Dermis microvascular lymphatic vessel endothelial cell (primary cell): ENCODE measurements at places on chromosomes 12 and 14. TPM values are rescaled to one million over a fixed set of nuclear protein-coding genes. Genes with fewer than 3 reads are reported as not detected.

GRCh38 chr12:41663598-41664265 is 475.6 kb downstream of the PDZRN4 start:
- peak; percentile 18 for DNase-seq

The TSPAN19 gene
- 0.13 TPM in 2 replicates for total RNA-seq

The MIPOL1 gene
- total RNA-seq = 4.3 and 5.1 TPM in 2 replicates

DNA sequence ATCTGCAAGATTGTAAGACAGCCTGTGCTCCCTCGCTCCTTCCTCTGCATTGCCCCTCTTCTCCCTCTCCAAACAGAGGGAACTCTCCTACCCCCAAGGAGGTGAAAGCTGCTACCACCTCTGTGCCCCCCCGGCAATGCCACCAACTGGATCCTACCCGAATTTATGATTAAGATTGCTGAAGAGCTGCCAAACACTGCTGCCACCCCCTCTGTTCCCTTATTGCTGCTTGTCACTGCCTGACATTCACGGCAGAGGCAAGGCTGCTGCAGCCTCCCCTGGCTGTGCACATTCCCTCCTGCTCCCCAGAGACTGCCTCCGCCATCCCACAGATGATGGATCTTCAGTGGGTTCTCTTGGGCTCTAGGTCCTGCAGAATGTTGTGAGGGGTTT is 37.4 kb downstream of the DAD1 start:
- DNase-seq = no peak

GRCh38 chr12:128684352-128684751 is 139.4 kb downstream of the SLC15A4 start:
- DNase-seq = no peak

DNA sequence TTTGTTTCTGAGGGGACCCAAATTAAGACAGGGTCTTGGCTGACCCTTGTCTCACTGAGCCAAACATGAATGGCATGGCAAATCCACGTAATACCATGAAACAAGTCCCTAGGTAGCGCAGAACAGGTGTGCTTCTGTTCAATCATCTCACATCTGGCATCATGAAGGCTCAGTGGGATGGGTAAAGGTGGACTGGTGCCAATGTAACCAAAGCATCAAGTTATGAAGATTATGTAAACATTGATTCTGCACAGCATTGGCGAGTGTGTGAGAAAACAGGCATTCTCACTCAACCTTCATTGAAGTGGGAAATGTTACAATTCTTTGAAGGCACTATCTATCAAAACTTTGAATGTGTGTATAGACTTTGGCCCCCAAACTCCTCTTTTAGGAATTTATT is 41.9 kb downstream of the PTGER2 start:
- DNase-seq = no peak

DNA sequence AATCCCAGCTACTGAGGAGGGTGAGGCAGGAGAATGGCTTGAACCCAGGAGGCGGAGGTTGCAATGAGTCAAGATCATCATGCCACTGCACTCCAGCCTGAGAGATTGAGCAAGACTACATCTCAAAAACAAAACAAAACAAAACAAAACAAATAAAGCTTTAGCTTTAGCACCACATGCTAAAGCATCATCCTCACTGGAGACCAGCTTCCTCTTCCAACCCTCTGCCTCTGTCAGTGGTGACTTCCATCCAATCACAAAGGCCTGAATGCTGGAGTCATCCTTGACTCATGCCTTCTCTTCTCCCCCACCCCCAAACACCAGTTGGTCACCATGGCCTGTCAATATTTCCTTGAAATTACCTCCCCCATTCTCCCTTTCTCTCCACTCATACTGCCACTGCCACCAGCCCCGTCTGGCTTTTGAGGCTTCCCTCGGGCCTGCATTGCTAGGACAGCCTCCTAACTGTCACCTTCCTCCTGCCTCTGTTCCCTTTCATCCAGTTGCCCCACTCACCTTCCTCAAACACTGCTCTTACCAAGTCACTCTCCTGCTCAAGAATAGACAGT is 1.4 kb downstream of the ZNF385A start:
- DNase-seq = no peak

GRCh38 chr14:102826161-102826560 is 48.9 kb downstream of the TRAF3 start:
- no peak for DNase-seq

DNA sequence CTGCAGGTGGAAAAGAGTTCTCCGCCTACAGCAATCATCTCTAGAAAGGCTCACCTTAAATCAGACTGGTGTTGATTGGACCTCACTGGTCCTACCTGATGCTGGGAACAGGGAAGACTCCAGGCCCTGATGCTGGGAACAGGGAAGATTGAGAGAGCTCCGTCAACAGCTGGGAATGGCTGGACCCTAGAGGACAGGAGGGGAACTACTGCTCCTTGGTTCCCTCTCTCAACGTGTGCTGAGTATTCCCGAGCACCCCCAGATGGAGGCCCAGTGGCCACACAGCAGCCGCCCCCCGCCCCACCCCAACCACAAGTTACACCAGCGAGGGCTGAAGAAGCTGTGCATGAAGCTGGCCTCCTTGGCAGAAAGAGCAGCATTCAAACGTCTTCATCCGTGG is 240.3 kb downstream of the SLC15A4 start:
- no peak for DNase-seq

GRCh38 chr12:93219947-93220346 is 157.8 kb upstream of the NUDT4 start:
- no peak for DNase-seq

GRCh38 chr14:34824826-34825225 is 50.3 kb downstream of the BAZ1A start:
- no peak for DNase-seq

The CD4 gene
- not detected in 2 replicates for total RNA-seq

GRCh38 chr12:31728289-31728916 is 418 bp downstream of the AMN1 start:
- no peak for DNase-seq

The SYNE3 gene
- 9.7 and 17.1 TPM in 2 replicates for total RNA-seq

The CDKN3 gene
- 16.1 and 32.9 TPM in 2 replicates for total RNA-seq

The KRT77 gene
- total RNA-seq = not detected in 2 replicates

The TEX52 gene
- total RNA-seq = not detected in 2 replicates

The OAS2 gene
- 2.9 and 4.5 TPM in 2 replicates for total RNA-seq

- no peak for DNase-seq
Measured at GRCh38 chr14:102662636-102663430, 70.4 kb downstream of the RCOR1 start.

DNA sequence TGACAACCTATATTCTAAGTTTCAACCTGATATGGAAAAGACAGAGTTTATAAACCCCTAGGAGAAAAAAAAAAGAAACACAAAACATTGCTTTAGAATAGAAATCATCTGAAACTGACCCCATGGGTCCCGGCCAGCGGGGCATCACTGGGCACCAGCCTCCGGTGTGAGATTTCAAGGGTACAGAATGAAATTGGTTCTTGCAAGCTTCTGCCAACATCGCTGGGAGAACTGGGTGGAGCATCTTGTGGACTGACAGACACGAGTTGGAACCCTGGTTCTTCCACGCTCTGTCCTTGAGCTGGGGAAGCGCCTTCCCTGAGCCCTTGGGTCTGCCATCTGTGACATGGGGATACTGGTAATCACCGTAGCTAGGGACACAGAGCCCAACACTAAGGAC is 173.6 kb downstream of the PHETA1 start:
- DNase-seq = no peak

The TRPV4 gene
- 1.4 and 2.4 TPM in 2 replicates for total RNA-seq
